ENCODE measurements at places on chromosomes 11 and 22.

DNA sequence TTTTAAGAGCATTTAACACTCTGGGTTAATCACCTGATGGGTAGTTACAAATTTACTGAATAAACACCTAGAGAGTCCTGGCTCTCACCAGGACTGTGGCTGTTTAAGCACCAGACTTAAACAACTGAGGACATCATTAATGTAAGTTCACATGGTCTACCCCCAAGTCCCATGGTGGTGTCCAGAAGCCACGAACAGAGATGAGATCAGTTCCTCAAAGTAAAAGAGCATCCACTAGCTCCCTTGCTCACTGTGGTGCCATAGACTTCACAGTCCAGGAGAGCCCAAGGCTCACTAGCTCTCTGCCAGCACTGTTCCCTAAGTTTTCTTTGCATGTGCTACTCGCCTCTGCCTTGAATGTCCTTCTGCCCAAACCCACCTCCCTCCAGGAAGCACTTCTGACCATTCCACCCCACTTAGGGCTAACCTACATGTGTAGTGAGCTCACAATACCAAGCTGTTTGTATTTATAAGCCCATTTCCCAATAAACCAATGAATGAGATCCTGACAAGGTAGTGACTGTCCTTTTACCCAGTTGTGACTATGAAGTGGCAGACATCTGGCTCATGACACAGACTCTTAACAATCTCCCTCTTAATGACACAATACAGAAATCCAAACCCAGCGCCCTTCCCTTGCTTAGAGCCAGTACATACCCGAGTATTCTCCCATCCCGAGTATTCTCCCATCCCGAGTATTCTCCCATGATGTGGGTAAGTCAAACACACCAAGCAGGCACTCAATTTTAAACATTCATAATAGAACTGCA is 15.7 kb downstream of the NAP1L4 start:
- no peak for DNase-seq

DNA sequence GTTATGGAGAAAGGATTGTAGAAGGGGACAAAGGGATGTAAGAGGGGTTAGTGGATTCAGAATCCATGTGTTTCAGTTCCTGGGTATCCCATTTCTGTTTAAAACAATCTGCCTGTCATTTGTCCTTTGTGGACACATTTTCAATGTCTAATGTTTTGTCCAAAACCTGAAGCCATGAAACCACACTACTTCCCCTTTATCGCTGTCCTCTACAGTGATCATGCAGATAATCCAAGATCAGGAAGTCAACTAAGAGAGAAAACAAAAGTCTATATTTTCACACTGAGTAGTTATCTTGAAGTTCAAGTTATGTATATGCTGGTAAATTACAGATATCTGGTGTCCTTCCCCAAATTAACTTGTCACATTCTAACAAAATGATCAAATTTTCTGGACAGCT is 457.0 kb downstream of the NTM start:
- no peak for DNase-seq

GRCh38 chr11:77672264-77672663 is 34.7 kb upstream of the CLNS1A start:
- DNase-seq = no peak

DNA sequence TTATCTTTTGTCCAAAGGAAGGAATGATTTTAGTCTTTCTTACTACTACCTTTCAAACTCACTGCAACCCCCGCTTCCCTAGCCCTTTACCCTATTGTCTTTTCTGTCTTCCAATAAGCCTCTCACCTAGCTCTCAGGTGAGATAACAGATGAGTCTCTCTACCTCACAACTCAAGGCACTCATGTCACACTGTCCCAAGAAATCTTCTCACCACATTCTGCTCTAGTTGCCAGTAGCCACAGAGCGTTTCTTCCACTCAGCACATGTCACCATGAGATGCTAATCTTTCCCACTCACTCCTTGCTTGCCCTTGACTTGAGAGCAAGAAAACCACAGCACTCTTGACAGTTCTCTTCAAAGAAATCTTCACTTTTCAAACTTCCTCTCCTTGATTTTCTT is 32.7 kb upstream of the TMEM41B start:
- no peak for DNase-seq

Measured in activated CD4-positive, CD25-positive, alpha-beta regulatory T cell (primary cell).